ENCODE measurements at places on chromosomes 4 and X.

DNA sequence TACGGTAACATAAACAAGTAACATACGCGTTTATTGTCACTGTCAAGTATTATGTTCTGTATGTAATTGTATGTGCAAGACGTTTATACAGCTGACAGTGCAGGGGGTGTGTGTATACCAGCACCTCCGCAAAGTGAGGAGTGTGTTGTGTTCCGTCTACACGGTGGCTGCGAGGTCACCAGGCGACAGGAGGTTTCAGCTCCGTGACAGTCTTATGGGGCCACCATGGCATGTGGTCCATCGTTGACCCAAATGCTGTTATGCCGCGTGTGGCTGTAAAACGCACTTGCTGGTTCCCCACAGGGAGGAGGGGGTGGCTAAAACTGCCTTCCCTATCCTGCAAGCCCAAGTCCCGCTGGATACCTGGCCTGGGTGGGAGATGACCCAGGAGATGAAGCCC lies 25.0 kb downstream of the NSG1 start:
- no peak for DNase-seq

- no peak for DNase-seq
These were observed 10.1 kb upstream of the SH3TC1 start for GRCh38 chr4:8188743-8189550.

DNA sequence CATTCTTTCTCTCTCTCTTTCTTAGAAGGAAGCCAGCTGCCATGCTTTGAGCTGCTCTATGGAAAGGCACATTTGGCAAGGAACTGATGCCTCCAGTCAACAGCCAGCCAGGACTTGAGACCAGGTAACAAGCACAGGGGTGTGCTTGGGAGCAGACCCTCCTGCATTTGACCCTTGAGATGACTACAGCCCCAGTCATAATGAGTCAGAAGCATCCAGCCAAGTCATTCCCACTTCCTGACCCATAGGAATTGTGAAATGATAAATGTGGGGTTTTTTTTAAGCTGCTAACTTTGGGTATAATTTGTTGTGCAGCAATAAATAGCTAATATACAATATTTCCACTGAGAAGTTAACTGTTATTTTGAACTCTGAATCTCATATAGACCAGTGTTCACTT lies 446.9 kb downstream of the GRXCR1 start:
- no peak for DNase-seq

DNA sequence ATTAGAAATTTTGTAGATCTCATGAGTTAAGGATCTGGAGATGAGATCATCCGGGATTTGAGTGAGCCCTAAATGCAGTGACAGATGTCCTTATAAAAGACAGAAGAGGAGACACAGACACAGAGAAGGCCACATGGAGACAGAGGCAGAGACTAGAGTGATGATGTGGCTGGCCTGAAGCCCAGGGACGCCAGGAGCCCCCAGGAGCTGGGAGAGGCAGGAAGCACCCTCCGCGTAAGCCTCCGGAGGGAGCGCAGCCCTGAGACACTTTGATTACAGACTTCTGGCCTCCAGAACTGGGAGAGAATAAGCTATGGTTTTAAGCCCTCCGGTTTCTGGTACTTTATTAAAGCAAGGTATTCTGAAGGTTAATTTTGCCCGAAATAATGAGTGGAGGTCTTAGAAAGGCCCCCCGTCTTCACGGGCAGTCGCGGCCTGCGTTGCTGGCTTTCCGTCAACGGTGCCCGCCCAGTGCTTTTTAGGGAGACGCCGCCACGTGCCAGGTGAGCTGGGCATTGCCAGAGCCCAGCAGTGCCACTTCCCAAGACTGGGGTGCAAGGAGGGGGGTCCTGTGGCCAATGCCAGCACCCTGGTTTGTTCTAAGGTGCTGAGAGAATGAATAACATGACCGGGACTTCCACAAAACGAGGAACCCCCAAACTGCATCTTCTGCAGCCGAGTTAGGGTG lies 8.1 kb downstream of the DHRSX start:
- no peak for DNase-seq

DNA sequence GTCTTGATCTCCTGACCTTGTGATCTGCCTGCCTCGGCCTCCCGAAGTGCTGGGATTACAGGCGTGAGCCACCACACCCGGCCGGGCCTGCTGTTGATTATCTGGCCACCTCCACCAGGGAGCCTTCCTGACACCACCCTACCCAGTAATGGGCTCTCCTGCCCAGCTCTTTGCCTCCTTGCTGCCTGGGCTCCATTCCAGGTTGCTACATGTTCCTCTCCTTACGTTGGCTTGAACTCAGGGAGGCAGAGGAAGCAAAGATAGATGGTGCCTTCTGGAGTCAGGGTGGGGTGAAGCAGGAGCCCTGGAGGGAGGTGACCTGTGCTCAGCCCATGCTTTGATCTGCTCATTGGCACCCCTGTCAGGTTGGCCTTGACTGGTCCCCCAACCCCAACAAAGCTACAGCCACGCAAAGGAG lies 26.3 kb downstream of the FLNA start:
- DNase-seq, result no peak

DNA sequence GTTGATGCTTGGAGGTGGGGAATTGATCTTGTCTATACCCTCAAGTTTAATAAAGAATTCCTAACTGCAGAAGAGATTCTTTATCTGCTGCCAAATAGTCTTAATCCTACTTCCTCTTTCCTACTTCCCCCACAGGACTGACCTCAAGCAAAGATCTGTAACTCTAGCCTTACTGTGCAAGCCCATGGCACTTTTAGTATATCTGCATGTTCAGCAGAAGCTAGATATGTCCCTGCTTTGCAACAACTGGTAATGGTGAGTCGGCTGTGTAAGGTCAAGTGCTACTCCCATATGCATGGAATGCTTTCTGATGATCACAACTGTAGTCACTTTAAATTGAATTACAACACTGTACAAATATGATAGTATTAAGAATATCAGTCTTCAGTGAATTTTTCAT lies 26.3 kb upstream of the PDS5A start:
- no peak for DNase-seq

DNA sequence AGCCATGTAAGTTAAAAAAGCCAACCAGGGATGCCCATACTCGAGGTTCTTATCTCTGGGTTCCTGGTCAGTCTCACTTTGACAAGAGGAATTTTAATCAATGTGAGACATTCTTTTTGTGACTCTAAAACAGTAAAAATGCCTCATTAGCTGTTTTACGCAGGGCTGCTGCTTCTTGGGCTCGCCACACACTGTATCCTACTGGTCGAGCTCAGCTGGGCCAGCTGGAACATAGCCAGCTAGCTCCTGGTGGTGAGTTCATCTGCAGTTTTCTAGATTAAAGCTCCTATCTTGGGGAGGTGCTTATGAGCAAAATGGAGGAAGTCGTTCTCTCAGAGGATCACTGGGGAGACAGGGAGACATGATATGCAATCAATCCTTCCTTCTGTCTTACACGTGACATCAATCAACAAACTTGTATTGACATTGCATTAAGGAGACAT lies 55.9 kb upstream of the LEF1 start:
- DNase-seq, result no peak

DNA sequence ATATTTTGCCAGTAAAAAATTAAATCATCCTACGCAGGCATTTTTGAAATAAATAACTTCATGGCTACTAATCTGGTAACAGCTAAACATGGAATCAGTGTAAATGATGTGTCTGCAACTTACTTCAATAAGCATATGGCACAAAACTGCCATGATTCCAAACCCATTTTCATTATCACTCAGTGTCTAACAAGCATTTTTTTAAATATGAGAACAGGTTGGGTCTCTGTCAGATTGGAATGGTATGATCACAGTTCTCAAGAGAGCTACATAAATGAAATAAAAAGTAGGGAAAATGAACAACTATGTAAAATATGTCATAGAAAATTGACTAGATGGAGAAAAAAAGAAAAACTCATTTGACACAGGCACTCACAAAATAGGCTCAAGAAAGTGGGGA lies 476.9 kb upstream of the NWD2 start:
- no peak for DNase-seq

DNA sequence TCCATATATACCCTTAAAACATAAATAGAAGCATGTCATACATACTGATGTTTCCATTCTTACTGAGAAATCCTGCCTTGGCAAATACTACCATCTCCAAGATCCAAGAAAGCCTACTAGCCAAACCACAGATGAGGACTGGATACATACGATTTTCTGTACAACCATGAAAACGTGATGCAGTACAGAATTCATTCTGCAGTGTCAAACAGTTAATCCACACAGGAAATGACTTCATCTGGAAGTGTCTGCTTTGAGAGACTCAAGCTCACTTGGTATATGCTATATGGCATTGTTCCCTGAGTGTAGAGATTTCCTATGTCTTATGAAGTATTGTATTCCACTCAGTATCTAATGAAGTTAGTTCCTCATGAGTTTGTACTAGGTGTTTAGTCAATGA lies 94.3 kb downstream of the CT47B1 start:
- no peak for DNase-seq

DNA sequence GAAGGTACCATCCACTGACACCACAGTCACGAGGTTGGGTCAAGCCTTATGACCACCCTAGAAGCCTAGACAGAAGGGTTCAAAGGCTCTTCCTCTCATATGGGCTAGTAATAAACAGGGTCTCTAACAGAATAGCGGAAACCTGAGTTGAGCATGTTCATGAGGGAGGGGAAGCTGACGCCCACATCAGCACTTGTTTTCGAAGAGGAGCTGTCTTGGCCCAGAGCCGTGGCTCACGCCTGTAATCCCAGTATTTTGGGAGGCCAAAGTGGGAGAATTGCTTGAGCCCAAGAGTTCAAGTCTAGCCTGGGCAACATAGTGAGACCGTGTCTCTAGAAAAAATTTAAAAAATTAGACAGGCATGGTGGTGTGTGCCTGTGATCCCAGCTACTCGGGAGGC lies 21.5 kb upstream of the TMSB4X start:
- no peak for DNase-seq

Data from CD4-positive, alpha-beta T cell treated with Interleukin-1 beta for 1 hour (primary cell).